ENCODE measurements at places on chromosomes 5 and 9.
A peak's percentile ranks its signal among the peaks of the same experiment; 100 is the strongest.

DNA sequence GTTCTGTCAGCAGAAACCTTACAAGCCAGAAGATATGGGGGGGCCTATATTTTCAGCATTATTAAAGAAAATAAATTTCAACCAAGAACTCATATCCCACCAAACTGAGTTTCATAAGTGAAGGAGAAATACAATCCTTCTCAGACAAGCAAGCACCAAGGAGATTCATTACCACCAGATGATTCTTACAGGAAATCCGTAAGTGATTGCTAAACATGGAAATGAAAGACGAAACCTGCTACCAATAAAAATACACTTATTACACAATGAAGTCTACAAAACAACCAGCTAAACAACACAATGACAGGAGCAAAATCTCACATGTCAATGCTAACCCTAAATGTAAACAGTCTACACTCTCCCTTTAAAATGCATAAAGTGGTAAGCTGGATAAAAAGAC, 17.8 kb upstream of the C9orf72 start:
- DNase-seq = no peak

DNA sequence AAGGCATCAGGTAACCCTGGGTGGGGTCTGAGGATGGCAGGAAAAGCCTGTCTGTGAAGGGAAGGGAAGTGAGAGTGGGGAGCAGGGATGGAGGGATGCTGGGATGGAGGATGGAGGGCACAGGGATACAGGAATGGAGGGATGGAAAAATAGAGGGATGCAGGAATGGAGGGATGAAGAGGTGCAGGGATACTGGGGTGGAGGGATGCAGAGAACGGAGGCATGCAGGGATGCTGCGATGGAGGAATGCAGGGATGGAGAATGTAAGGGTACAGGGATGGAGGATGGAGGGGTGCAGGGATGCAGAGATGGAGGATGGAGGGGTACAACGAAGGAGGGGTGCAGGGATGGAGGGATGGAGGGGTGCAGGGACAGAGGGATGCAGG, 9.1 kb downstream of the PTGES2 start:
- DNase-seq = no peak

DNA sequence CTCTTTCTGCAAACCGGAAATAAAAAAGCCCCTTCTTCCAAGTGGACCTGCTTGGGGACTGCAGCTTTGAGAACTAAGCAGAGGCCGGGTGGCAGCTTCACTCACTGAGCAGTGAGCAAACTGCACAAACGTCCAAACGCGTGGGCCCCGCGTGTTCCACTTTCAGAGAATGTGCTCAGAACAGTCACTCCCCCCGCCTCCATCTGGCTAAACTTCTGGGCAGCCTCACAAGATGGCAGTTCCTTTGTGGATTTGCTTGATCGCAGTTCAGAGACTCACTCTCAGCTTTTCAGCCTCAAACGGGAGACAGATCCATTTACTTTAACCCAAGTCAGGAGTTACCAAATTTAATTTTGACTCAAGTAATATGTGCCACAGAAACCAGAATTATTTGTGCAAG, 216.6 kb downstream of the TLE1 start:
- peak; percentile 63 for DNase-seq

DNA sequence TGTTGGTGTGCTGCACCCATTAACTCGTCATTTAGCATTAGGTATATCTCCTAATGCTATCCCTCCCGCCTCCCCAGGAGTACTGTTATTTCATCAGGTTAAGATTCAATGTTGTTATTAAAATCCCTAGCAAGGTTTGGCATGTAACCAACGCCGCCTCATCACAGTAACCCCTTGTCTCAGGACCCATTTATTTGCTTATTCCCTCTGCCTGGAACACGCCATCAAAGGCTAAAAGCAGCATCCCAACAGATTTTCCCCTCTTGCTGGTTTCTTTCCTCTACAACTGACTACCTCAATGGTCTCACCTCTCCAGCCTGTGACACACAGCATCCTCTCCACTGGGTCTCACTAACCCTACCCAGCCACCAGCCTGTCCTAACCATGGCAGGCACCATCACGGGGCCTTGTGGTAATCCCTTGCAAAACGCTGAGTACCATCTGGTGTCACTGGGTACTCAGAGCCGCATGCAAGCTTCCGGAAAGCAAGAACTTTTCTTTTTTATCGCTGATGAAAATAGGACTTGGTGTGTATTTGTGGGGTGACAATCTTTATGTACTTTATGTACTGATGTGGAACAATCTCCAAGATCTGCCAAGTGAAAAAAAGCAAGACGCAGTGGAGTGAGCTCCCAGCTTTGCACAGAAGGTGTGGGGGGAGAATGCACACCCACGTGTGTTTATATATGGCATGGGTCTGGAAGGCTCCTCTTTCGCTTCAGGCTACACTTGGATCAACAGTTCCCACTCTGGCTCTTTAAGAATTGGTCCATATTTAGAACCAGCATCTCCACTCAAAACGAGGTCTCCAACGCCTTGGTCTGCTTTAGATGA, 6.1 kb downstream of the RPS14 start:
- DNase-seq = no peak

DNA sequence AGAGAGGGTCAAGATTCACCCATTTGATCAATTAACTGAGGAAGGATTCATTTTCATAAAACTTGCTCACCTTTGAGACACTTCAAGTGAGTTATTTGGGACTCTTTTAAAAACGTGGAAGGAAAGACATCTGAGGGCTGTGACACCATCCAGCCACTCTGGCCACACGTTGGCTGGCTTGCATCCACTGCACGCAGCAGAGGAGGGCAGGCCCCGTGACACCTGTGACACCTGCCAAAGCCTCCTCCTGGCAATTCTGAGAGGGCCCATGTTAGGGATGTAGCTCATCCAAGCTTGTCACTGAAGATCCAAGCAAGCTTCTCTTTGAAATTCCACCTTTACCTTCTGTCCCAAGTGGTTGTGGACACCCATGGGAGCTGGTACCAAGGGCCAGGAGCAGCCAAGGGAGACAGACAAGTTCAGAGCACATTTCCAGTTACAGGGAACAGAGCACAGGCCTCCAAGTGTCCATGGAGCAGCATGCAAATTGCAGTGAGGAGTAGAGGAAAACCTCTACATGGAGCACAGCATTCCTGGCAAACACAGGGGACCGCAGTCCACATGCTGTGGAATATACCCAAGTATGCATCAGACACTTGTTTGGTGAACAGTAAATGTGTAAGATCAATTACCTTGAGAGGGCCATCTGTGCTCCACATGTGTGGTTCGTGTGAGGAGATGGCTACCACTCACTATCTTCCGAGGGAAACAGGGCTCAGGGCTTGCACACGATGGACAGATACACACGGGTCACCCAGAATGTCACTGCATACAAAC, 4.8 kb downstream of the PRSS3 start:
- DNase-seq = no peak

DNA sequence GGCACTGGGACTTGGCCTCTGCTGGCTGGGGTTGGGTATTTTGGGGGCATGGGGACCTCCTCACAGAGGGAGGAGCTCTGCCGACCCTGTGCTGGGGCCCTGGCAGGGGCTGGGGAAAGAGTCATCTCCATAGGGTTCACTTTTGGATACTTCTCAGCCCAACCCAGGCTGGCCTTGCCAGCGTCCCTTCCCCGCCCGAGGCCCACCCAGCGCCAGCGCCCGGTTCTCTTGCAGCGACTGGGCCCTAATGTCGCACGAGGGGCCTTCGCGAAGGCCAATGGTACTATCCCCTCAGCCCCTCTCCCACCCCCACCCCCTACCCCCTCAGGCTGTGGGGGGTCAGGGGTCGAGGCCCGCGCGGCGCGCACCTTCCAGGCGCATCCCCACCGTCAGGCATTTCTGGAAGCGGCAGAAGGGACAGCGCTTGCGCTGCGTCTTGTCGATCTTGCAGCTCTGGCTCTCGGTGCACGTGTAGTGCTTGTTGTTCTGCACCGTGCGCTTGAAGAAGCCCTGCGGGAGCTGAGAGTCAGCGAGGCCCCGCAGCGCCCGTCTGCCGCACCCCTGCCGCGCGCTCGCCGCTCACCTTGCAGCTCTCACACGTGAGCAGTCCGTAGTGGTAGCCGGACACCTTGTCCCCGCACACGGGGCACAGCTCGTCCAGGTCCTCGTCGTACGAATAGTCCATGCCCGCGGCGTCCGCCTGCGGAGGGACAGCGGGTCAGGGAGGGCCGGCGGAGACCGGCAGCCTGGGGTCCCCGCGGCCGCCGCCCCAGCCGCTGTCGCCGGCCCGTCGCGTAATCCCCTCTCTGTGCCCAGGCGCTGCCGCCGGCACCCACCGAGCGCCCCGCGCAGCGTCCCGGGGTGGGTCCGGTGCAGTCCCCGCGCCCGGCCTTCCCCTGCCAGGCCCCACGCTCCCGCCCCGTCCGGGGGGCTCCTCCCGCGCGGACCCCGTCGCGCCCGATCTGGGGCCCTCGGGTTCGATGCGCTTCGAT, 4.2 kb downstream of the NR5A1 start:
- DNase-seq = no peak

- DNase-seq = no peak
These were observed 464.9 kb upstream of the NMUR2 start for GRCh38 chr5:152869971-152870370.

All from Ammon's horn (tissue), 1 donor.